ENCODE measurements at places on chromosomes 12 and 14.
A peak's percentile ranks its signal among the peaks of the same experiment; 100 is the strongest.

DNA sequence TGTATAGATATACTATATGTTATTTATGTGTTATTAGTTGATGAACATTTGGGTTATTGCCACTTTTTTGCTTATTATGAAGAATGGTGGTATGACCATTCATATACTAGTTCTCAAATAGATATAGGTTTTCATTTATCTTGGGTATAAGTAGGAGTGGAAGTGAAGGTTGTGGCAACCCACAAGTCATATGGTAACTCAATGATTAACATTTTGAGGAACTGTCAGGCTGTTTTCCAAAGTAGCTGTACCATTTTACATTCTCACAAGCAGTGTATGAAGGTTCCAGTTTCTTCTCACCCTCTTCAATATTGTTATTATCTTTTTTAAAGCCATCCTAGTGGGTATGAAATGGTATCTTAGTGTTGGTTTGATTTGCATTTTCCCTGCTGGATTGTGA, 19.0 kb upstream of the MSRB3 start:
- no peak for DNase-seq

GRCh38 chr14:37589715-37590427, 5.2 kb downstream of the FOXA1 start:
- no peak for DNase-seq

DNA sequence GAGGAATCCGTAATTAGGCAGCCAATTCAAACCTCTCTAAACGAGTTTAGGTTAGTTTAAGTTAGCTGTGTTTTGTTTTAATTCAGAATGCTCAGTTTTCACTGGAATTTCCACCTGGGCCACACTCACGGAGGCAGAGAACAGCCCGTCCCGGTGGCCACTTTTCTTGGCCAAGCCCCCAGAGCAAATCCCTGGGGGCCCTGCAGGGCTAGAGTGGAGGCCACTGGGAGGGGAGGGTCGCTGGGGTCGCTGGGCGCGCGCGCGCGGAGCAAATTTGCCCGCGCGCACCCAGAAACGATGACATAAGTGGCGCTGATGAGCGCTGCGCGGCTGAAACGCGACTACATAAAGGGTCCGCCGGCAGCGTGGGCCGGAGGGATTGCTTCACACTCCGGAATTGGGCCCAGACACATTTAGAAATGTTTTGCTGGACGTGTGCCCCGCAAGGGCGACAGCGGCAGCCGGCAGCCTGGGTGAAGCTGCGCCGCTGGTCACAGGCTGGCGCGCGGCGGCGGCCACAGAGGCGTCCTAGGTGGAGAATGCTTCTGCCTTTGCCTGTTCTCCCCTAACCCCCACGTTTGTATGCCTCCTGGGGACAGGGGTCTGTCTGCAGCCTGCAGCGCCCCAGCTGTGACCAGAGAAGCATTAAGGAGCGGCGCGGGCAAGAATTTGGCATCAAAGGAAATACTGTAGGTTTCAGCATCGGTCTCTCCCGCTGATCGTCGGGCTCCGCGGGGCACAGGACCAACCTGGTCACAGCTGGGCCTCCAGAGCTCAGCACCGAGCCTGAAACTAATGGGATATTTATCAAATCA, 37.9 kb upstream of the TBX5 start:
- no peak for DNase-seq

- DNase-seq, result no peak
These were observed 1449.0 kb upstream of the FLRT2 start for GRCh38 chr14:84080944-84081343.

DNA sequence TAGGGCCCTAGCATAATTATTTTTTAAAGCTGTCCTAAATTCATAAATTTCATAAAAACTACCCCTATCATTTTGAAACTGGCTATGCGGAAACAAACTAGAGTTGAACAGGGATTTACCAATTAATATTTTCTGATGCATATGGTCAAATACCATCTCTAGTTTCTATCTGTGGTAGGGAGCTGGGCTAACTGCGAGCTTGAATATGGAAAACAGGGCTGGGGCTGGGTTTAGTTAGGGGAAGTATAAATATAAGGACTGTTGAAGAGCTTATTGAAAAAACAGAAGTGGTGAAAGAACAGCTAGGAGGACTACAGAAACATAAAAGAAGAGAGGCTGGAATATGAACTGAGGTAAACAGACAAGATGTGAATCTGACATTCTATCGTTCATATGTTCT, 91.8 kb downstream of the SLC38A1 start:
- no peak for DNase-seq

DNA sequence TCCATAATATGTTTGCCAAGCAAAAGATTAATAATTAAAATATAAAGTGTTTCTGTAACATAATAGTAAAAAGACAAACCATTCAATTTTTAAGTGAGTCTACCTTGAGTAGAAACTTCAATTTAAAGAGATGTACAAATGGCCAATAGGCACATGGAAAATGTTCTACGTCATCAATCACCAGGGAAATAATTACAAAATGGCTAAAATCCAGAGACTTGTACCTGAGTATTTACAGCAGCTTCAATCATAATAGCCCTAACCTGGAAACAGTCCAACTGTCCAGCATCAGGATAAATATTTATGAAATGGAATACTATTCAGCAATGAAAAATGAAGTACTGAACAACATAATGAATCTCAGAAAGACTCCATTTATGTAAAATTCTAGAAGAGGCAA, 95.5 kb upstream of the FAR2 start:
- DNase-seq, result no peak

DNA sequence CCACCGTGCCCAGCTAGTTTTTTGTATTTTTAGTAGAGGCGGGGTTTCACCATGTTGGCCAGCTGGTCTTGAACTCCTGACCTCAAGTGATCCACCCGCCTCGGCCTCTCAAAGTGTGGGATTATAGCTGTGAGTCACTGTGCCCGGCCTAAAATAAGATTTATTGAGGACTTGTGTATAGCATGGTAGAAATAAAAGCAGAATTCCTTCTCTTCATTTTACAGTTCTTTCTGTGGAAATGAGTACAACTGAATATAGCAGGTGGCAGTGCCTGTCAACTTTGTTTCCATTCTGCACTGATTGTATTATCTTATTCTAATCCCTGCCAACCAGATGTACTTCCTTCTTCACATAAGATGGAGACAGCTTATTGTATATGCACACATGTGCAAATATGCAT, 41.0 kb downstream of the DIP2B start:
- no peak for DNase-seq

DNA sequence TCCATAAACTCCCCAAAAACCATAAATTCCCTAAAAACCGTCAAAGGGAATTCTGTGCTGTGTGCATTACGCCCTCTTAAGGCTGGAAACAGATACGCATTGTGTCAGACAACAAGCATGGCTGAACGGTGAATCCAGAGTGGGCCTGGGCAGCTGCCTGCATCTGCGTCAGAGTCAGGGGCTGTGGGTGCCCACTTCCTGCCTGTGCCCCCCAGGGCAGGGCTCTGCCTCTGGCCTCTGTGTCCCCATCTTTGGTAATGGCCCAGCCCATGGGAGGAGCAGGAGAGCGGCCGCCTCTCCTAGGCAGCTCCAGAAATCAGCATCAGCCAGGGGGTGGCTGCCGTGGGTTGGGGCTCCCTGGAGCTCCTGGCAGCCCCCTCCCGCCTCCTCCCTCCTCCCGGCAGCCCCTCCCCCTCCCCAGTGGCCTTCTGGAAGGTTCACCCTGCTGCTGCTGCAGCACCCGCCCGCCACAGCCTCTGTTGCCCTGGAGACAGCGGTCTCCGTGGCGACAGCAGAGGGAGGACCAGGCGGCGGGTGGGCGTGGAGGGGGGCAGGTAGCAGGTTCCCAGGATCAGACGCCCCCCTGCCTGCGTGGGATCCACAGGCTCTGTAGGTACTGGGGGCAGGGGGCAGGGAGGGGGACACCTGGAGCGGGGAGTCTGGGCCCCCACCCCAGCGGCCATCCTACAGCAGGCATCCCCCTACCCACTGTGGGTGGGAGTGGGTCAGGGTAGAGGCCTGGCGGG, 5.9 kb downstream of the MMP17 start:
- no peak for DNase-seq

DNA sequence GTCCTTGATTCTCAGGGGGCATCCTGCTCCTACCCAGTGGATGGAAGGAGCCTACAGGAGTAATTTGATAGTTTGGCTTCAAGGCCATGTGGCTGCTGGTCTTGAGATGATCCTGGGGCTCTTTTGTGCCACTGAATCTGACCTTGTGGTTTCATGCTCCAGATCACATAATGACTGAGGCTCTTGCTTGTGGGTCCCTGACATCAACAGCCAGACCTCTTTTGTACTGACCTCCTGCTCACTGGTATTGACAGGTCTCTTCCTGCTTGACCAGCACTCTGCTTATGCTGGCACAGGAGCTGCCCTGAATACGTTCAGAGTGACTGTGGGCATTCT, 23.2 kb upstream of the JPH4 start:
- no peak for DNase-seq

- DNase-seq, result peak; percentile 50
These were observed 111.9 kb downstream of the HMGA2 start for GRCh38 chr12:65935906-65936901.

DNA sequence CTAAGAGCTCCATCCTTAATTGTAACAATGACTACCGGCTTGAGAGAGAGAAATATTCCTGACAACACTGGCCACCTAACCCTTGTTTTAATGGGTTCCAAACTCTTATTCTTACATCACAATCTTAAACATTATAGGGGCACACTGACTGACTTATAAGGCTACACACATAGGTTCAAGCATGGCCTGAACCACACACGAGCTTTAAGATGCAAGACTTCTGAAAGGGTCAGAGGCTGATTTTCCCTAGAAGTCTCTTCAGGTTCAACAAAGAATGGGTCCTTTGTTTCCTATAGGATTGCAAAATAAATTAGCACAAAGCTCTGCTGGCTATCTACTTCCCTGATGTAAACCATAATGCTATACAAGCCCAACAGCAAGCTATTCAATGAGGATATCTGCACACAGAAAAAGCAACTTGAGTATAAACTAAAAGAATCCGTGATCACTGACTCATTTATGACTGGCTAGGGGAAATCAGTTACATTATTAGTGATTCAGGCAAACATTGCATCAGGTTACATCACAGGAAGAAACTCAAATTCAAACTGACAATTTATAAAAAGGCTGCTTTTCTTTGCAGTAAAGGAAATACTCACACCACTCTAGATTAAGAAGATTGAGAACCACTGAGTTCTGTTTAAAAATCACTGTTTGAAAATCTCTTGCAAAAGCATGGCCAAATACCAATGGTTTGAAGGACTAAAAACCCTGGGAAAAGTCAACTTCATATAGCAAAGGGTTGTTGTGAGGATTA, 8.5 kb downstream of the BTG1 start:
- DNase-seq, result no peak

DNA sequence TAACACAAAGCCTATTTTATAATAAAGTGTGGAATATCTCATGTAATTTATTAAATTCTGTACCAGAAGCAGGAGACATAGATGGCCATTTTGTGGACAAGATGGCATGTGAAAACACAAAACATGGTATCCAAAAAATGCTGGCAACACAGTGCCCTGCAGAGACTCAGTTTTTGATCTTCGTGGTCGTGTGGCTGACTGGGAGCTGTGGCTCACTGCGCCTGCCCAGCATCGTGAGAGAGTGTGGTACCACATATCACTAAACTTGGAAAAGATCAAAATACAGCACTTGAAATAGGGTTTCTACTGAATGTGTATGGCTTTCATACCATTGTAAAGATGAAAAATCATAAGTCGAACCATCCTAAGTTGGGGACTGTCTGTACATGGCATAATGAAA, 43.0 kb upstream of the MANSC4 start:
- DNase-seq, result no peak

- DNase-seq, result no peak
These were observed 106.9 kb downstream of the SCARB1 start for GRCh38 chr12:124756760-124757159.
